Kidney (tissue), 22 donors: ENCODE measurements at places on chromosomes 16 and 17.
A peak's percentile ranks its signal among the peaks of the same experiment; 100 is the strongest.

- DNase-seq = no peak
Observed at GRCh38 chr16:22035153-22035552, 27.2 kb downstream of the MOSMO start.

DNA sequence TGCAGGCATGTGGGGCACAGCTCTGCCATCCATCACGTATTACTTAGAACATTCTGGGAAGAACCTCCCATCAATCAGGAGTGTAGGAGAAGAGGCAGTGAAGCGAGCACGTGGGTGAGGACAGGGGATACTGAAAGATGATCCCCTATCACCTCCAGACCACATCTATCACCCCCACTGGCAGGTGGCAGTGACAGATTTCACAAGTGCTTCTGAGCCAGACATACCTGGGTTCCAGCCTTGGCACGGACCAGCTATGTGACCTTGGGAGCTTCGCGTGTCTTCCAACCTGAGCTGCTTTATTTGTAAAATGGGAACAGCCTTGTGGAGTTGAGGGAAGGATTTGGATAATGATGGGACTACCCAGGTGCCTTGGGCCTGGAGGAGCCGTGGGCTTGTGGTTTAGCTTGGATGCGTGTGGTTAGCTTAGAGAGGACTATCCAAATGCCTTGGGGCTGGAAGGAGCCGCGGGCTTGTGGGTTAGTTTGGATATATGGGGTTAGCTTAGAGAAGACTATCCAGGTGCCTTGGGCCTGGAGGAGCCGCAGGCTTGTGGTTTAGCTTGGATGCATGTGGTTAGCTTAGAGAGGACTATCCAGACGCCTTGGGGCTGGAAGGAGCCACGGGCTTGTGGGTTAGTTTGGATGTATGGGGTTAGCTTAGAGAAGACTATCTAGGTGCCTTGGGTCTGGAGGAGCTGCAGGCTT is 206.4 kb downstream of the ENGASE start:
- peak; percentile 34 for DNase-seq

- no peak for DNase-seq
Observed at GRCh38 chr16:27174798-27175197, 28.5 kb upstream of the KDM8 start.

DNA sequence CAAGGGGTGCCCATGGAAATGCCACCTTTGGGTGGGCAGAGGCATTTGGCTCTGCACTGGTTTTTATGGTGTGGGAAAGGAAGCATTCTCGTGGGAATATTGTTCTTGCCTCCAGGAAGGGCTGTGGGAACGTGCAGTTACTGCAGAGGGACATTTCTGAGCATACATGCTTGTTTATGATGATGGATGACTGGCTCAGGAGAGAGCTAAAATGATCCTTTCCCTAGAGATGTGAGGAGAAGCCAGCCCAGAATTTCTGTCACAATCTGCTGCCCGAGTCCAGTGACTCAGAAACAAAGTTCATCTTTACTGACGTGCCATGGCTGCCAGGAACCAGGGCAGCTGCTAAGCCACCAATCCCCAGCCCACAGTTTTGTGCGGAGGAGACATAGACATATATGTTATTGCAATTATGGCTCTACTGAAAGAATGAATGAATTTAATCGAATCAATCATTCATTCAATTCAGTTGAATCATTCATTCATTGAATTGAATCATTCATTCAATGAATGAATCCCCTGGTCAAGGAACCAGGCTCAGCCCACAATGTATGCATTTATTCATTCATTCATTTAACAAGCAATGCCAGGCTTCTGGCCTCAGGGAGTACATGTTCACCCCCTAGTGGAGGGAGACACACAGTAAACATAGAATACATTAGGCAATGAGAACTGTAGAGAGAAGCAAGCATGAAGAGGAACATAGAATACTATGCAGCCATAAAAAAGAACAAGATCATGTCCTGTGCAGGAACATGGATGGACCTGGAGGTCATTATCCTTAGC is 414.4 kb upstream of the HSBP1 start:
- no peak for DNase-seq
